Activated CD4-positive, alpha-beta T cell treated with anti-CD3 and anti-CD28 coated beads, Interleukin-2, amount 10 ng/mL, durations not matched to agents 24 days and 14 days (primary cell): ENCODE measurements at places on chromosomes 4 and X. TPM values are rescaled to one million over a fixed set of nuclear protein-coding genes. Genes with fewer than 3 reads are reported as not detected.

GRCh38 chrX:66021765-66022631 lies 17.9 kb downstream of the VSIG4 start:
- no peak for DNase-seq

CT45A1 gene
- total RNA-seq, result not detected in 2 replicates

RASSF6 gene
- total RNA-seq, result not detected in 2 replicates

DNA sequence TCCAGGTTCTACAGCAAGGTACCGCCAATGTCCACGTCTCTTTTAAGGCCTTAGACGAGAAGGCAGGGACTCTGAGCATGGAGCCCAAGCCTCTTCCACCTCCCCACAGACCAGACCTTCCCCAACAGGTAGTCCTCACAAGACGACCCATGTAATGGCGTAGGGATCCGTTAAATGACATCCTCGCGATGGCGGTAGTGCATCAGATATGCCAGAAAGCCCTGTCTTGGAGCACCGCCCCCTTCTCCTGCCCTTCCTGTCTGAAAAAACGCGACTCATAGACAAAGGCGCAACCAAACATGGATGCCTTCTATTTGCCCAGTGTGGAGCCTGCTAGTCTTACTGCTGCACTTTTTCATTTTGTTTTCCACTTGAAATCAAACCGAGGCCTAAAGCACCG lies 185.4 kb downstream of the OR13H1 start:
- DNase-seq, result no peak

DNA sequence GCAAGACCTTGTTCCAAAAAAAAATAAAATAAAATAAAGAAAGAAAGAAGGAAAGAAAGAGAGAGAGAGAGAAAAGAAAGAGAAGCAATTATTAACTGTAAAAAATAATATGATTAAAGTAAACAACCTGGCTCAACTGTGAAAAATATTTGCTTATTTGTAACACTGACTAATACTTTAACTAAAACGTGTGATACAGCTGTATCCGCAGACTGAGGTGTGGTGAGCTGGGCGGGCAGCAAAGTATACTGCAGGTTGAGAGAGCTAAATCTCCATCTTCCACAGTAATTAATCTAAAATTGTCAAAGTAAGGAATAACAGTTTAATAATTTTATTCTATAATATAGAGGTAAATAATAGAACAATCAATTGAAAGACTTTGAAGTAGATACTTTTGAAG lies 145.5 kb upstream of the FAM241A start:
- DNase-seq, result no peak

FSTL5 gene
- not detected in 2 replicates for total RNA-seq

GRCh38 chr4:20367446-20367845 lies 115.7 kb downstream of the SLIT2 start:
- no peak for DNase-seq

DNA sequence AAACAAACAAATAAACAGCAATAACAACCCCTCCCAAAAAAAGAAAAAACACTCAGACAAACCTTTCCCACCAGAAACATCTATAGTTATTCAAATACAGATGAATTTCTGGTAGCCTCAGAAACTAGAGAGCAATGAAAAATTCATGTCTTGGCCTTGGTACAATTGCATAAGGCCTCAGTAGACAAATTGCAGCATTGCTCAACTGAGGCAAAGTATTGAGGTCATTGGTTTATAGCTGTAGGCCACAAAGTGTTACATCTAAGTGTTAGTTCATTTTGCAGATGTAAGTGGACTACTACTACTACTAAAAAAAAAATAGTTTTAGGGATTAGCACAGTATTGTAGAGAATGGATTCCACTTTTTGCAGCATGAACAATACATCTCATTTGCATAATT lies 2268.3 kb downstream of the ARAP2 start:
- no peak for DNase-seq

DNA sequence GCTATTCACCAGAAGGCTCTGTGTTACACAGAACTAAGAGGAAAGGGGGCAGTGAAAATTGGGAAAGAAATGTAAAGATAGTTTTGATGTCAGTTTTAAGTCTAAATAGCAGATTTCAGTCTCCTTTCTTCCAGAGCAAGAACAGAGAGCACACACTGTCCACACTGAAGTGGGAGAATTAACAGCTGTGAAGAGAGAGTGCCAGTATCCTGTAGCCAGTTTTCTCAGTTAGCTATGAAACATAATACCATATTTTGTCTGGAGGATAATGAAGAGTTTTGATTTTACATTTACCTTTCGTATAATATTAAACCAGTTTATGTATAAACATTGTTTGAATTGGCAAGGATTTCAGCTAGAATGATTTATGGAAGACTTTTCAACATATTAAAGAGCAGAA lies 35.1 kb downstream of the FBXO8 start:
- DNase-seq, result no peak

DNA sequence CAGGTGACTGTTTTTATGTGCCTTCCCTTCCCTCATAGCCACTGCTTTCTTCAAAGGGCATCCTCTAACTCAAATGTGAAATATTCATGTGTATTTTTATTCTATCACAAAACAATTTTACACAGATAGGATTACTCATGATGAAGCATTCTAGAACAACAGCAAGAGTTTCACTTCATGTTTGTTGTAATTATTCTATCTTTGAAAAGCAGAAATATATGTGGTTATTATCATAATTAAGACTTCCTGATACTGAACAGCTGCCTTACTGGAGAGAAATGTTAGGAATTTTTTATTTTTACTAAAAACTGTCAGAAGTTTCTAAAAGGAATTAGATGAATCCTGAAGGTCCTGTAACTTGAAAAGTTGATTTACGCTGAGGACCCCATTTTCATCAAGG lies 229.1 kb downstream of the PALLD start:
- no peak for DNase-seq

DNA sequence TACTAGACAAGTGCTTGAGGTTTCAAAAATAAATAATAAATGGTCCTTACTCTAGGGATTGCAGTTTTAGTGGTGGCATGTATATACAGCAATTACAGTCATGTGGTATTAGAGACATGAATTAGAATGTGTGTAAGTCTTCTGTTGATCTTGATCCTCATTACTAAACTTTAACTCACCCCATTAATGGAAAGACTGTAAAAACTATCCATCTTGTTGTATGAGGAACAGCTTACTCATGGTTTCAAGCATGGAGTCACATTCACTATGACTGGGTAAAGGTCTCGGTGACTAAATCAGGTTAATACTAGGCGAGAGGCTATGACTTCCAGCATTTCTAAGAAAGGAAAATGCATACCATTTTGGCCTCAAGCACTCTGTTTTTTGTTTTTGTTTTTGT lies 107.0 kb upstream of the HPGD start:
- DNase-seq, result no peak

DNA sequence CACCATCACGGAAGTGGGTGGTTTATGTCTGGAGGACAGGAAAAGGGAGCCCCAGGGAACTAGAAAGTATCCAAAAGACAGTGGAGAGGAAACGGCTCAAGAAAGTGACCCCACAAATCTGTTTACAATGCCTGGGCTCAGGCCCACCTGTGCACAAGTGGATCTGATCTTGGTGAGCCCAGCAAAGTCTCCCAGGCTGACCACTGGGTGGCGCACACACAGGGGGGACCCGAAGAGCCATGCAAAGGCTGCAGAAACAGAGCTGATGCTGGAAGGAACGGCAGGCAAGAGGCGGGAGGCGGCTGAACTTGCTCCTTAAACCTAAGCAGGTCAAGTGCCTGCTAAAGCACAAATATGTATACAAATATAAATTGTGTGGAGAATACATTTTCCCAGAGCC lies 9.6 kb downstream of the HAUS7 start:
- DNase-seq, result peak; percentile 79

PDE5A gene
- total RNA-seq, result 0.09 TPM in 1 of 2 replicates, not detected in the other

DNA sequence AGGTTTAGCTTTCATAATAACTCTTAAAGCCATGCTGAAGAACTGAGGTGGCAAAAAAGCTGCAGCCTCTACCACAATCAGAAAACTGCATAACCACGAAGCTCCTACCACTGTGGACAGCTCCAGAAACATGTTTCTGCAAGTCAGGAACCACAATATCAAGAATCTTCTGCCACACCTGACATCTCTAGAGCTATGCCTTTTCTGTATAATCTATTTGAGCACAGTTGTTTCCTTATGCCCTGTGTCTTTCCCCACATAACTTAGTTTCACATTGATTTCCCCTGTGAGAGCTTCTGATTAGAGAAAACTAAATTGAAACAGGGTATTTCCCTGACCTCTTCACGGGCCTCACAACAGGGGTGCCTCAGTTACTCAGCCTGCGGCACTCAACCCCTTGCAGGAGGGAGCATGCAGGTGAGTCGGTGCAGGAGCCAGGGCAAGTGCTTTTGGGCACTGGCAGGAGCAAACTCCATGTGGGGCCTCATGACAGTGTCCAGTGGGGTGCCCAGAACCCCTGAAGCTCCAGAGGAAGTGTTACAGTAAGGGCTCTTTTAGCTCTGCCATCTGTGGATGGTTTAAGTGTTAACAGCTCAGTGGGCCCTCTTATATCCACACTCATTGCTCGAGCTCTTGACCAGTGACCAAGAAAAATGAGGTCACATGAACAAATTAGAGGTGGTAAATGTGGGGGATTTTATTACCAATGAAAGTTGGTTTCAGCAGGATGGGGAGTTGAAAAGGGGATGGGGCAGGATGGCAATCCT lies 132.8 kb upstream of the BMP3 start:
- no peak for DNase-seq

DNA sequence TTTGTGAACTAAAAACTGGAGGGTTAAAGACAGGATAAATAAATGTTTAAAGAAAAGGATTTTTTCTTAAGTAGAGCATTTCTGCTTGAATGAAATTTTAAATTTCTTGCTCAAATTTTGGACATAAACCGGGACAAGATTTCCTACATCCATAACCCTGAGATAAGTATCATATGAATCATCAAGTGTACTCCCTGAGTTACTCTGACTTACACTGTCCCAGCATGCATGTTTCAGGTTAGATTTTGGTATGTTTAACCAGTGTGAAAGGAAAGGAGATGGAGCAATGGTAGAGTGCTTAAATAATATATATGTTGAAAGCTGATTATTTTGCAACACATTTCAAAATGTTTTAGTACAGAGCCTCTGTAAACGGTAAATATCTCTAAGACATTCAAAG lies 175.2 kb downstream of the ADGRL3 start:
- DNase-seq, result no peak

DNA sequence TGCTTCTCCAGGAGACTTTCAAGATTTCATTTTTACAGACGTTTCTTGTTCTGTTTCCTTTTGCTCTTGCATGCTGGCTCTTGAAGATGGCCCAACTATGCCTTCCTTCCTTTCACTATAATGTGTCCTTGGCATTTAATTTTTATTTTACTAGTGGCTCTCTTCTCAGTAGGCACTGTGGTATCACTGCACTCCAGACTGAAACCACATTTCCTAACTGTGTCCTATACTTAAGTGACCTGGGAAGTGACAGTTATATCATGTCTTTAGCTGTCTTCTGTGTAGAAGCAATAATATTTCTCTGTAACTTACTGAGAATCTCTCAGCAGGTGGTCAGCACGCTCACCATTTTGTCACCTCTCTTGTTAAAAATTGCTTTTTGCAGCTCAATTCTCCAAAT lies 168.9 kb downstream of the IL1RAPL1 start:
- no peak for DNase-seq

CDK16 gene
- 66.3 and 70.2 TPM in 2 replicates for total RNA-seq

- no peak for DNase-seq
Observed at GRCh38 chr4:81274460-81274859, 59.4 kb upstream of the PRKG2 start.

NUP62CL gene
- total RNA-seq, result 1.1 and 1.2 TPM in 2 replicates

GRCh38 chr4:86586160-86586572 lies 7.9 kb upstream of the PTPN13 start:
- DNase-seq, result no peak

- peak; percentile 88 for DNase-seq
Observed at GRCh38 chr4:99405433-99406115, 29.6 kb downstream of the ADH7 start.

CYLC1 gene
- not detected in 2 replicates for total RNA-seq

GRCh38 chrX:40573763-40574162 lies 7.0 kb upstream of the ATP6AP2 start:
- peak; percentile 74 for DNase-seq
